Dermis lymphatic vessel endothelial cell (primary cell): ENCODE measurements at places on chromosomes 4 and X. TPM values are rescaled to one million over a fixed set of nuclear protein-coding genes. Genes with fewer than 3 reads are reported as not detected.

Gene HPGDS
- total RNA-seq, result not detected in 2 replicates

Gene ARAP2
- 0.11 and 0.26 TPM in 2 replicates for total RNA-seq

Gene ARL9
- not detected in 2 replicates for total RNA-seq

Gene MAMLD1
- 0.52 and 0.65 TPM in 2 replicates for total RNA-seq

Gene ADH7
- total RNA-seq, result not detected in 2 replicates

Gene FGFBP1
- not detected in 2 replicates for total RNA-seq

Gene TMEM154
- total RNA-seq, result 0.33 and 0.95 TPM in 2 replicates

Gene RIBC1
- total RNA-seq, result 0.11 and 0.17 TPM in 2 replicates

Gene TMEM47
- 4.1 and 6.4 TPM in 2 replicates for total RNA-seq

Gene CENPVL2
- total RNA-seq, result not detected in 2 replicates

Gene GUCY1B1
- total RNA-seq, result 11.5 and 15.5 TPM in 2 replicates

Gene C1QTNF7
- total RNA-seq, result not detected in 2 replicates

Gene HTR2C
- not detected in 2 replicates for total RNA-seq

Gene IL3RA
- total RNA-seq, result 9.0 and 48.7 TPM in 2 replicates

Gene SNCA
- total RNA-seq, result 121 and 192 TPM in 2 replicates

Gene GRK4
- 2.4 and 3.7 TPM in 2 replicates for total RNA-seq

Gene GNRHR
- total RNA-seq, result not detected in 2 replicates

Gene DRD5
- total RNA-seq, result not detected in 2 replicates

Gene SLIT2
- 0.52 and 0.65 TPM in 2 replicates for total RNA-seq

Gene SAGE1
- not detected in 2 replicates for total RNA-seq

Gene IL21
- not detected in 2 replicates for total RNA-seq

Gene LONRF3
- 37.7 and 56.0 TPM in 2 replicates for total RNA-seq

Gene DCAF4L1
- under 0.01 and 0.17 TPM in 2 replicates for total RNA-seq

Gene GPC3
- not detected in 2 replicates for total RNA-seq

Gene MMAA
- total RNA-seq, result 2.0 and 2.1 TPM in 2 replicates
